ENCODE measurements at places on chromosomes 7 and 10. TPM values are rescaled to one million over a fixed set of nuclear protein-coding genes. Genes with fewer than 3 reads are reported as not detected.
A peak's percentile ranks its signal among the peaks of the same experiment; 100 is the strongest.

- DNase-seq = no peak
Observed at GRCh38 chr7:209906-210305, 17.5 kb downstream of the FAM20C start.

GRCh38 chr7:7228472-7228871 is 46.1 kb downstream of the C1GALT1 start:
- no peak for DNase-seq

GRCh38 chr10:132858121-132859081 is 72.5 kb upstream of the NKX6-2 start:
- DNase-seq = no peak

GRCh38 chr10:121032460-121032859 is 181.3 kb downstream of the WDR11 start:
- DNase-seq = no peak

- no peak for DNase-seq
Observed at GRCh38 chr7:1858435-1859265, 188.6 kb downstream of the ELFN1 start.

DNA sequence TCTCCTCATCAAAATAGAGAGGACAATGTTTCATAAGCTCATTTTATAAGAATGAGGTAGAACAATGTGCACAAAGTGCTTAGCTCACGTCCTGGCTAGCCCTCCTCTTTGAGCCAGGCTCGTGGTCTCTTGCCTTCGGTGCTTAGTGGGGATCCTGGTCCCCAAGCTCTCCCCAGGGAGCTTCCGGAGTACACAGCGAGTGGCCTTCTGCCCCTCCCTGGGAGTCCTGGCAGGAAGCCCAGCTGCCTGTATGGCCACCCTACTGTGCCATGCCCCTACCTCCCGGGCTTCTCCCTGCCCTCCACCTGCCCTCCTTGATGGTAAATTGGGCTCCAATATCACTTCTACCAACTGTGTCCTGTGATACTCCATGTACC is 868 bp downstream of the MYO1G start:
- DNase-seq = no peak

- no peak for DNase-seq
Observed at GRCh38 chr7:123860848-123861247, 15.9 kb downstream of the HYAL4 start.

GRCh38 chr10:132961420-132961786 is 19.0 kb upstream of the CFAP46 start:
- peak; percentile 48 for DNase-seq

- DNase-seq = no peak
Observed at GRCh38 chr7:70654979-70655378, 477.0 kb upstream of the GALNT17 start.

- DNase-seq = no peak
Observed at GRCh38 chr7:12222889-12223579, 11.9 kb downstream of the TMEM106B start.

DNA sequence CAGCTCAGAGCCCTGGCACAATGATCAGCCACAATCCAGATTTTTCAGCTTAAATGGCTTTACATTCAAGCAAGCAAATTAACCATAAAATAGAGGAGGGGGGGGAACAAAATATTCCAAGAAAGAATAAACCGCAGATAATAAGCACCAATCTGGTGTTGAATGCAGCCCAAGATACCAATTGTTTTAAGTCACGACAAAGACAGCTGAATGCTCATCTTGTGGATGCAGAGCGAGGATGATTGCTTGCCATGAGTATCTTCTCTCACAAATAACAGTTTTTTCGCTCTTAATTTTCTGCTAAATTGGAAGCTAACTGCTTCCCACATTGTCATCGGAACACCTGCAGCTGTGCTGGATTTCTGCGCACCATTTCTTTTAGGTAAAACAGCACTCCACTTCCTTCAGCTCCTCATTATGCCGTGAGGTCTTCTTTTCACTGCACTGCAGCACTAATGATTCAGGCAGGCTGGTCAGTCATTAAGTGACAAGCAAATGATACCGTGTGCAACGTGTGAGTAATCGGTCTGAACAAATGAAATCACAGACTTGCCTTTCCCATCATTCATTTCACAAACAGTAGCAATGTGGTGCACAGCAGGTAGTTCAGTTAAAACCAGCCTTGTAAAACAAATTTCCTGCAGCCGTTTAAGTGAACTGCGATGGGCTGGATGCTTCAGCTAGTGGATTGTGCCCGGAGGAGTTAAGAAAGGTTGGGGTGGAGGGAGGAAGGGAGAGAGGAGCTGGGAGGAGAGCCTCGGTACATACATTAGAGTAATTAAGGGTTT is 106.4 kb upstream of the CDCA7L start:
- no peak for DNase-seq

- DNase-seq = no peak
Observed at GRCh38 chr10:88830643-88831268, 20.9 kb downstream of the ANKRD22 start.

DNA sequence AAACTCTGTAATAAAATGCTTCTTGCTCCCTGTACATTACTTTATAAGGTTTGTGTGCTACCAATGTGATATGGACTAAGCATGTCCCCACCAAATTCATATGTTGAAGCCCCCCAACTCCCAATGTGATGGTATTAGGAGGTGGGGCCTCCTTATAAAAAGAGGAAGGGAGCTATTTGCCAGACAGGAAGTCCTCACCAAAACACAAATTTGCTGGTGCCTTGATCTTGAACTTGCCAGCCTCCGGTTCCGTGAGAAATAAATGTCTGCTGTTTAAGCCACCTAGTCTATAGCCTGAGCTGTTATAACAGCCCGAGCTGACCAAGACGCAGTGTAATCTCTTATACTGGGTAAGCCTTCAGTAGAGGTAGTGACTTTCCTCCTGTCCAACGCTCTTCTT is 114.5 kb downstream of the INHBA start:
- DNase-seq = no peak

DNA sequence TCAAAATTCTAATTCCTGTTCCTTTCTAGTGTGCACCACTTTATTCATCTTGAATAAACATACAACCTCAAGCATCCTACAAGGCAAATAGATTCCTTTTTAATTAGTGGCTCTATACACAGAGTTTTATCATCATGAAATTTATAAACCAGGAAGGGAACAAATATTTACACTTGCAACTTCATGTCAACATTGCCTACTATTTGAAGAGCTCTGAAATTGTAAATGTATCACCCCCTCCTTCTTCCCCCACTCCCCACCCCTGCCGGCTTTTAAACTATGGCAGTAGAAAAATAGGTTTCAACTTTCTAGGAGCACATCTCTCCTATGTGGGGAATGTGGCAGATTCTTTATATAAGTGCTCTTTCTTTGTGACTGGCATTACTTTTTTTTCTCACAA is 49.6 kb downstream of the KAT6B start:
- no peak for DNase-seq

DNA sequence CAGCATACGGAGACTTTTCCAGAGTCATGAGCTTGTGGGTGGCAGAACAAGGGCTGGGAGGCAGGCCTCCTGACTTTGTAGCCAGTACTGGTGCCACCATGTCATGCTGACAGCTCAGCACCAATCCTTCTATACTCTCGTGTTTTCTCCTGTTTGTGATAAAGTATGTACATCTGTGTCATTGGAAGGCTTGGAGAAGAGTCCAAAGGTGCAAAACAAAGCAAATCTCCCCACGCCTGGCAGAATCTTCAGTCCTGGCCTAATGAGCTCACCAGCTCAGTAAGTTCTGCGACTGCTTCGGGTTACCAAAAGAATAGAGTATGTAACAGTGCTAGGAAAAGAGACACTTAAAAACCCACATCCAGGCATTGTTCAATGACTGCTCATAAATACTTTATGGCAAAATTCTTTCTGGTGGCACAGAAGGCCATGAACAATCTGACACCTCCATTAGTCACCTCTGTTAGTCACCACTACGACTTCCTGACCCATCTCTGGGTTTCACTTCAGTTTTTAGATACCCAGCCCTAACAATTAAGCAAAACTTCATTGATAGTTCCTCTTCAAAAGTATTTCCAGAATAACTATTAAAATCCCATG is 24.5 kb downstream of the STEAP1 start:
- no peak for DNase-seq

- no peak for DNase-seq
Observed at GRCh38 chr7:76272851-76273497, 29.5 kb upstream of the HSPB1 start.

GRCh38 chr7:124022551-124022950 is 10.3 kb downstream of the TMEM229A start:
- DNase-seq = no peak

DNA sequence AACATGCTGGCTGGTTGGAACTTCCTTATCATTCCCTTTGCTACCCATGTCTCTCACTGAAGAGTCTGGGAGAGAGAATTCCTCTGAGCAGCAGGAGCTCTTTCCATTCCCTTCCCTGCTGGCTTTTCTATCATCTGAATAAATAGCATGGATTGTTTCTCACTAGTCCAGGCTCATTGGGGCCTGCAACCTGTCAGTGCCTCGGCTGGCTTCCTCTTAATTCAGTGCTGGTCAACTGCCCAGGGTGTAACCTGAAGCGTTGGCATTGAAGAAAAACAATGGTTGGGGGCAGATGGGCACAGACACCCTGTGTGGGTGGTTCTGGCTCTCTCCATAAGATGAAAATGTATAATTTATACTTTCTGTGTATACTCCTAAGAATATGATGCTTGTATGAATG is 155.6 kb downstream of the ANLN start:
- no peak for DNase-seq

DNA sequence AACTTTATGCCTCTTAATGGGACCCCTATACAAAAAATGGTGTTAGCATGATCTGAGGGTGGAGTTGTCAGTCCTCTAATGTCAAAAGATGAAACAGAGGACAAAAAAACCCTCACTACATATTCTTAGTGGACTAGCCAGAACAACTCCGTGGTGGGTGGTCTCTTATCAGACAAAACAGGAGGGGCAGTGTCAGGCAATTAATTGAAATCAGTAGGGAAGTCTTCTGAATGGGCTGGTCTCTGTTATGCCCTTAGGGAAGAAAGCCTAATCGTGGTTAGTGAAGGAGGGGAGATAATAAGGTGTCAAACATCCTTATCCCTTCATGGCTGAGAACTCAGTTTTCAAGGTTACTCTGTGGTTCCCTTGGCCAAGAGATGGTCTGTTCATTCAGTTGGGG is 909.4 kb downstream of the GRID1 start:
- DNase-seq = no peak

DNA sequence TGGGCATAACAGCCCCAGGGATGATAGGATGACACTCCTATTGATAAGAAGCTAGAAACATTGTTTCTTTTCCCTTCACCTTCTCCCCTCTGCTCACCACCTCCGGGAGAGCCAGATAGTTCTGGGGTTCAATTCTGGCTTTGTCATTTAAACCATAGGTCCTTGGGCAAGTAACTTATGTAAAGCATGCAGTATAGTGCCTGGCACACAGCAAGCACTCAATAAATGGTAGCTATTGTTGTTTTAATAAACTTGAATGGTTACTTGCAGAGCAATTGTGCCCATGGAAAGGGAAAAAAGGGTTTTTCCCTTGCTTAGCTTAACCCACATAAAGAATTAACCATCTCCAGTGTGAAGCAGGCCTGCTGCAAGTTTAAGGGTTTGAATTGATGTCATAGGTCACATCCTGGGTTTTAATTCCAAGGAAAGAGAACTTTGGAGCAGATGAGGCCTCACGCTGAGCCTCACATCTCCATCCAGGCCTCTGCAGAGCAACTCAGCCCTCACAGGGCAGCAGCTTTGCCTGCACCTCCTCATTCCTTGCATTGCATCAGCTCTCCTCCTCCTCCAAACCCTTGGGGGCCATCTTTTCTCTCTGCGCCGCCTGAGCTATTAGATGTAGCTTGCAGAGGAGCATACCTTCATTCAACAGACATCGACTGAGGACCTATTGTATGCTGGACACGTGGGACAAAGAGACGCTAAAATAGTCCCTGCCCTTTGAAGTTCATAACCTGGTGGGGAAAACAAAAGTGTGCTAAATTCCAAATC is 22.9 kb downstream of the ZNF775 start:
- no peak for DNase-seq

- no peak for DNase-seq
Observed at GRCh38 chr10:52779541-52780390, 7.2 kb upstream of the MBL2 start.

- DNase-seq = no peak
Observed at GRCh38 chr7:249989-250388, 40.0 kb upstream of the FOXL3 start.

DNA sequence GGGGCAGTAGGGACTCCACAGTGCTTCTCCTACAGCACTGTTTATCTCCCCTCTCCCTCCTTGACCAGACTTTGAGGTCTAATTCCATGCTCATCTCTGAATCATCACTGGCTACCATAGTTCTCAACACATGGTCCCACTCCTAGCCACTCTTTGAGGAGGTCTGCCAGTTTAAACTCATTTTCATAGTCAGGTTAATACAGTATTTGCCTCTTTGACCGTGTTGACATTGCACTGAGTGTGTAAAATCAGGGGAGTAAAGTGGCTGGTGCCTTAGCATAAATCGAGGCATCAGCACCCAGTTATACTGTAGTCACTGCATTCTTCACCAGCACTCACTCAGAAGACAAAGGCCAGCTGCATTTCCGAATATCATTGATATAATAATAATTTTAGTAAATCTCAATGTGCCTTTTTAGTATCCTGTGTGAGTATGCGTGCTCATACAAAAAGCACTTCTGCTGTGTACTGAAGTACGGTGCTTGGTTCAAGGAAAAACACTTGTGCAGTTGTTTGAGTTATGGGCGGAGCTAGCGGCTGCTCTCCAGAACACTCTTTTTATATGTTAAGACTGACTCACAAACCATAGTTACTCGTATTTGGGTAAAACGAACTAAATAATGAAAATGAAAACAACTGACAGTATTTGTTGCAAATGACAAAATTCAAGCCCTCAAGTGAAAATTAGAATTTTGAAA is 89.7 kb downstream of the GALNT11 start:
- no peak for DNase-seq

GRCh38 chr7:38822549-38822948 is 86.4 kb downstream of the VPS41 start:
- no peak for DNase-seq

CCL24 gene
- total RNA-seq = 1.3 TPM

INHBA gene
- 0.64 TPM for total RNA-seq

FAM25C gene
- not detected for total RNA-seq

PON3 gene
- 8.5 TPM for total RNA-seq

TMEM176B gene
- 105 TPM for total RNA-seq

COBL gene
- total RNA-seq = 16.1 TPM

PRSS58 gene
- not detected for total RNA-seq

DNAJC12 gene
- 0.96 TPM for total RNA-seq

NODAL gene
- total RNA-seq = not detected

LRRC17 gene
- total RNA-seq = 1.4 TPM

MALRD1 gene
- 2.6 TPM for total RNA-seq

CFAP70 gene
- total RNA-seq = 9.2 TPM

ENKUR gene
- not detected for total RNA-seq

Measured in breast epithelium (tissue), 4 donors.